ENCODE measurements at places on chromosomes 7 and 10.

GRCh38 chr7:85474234-85474633 is 287.4 kb upstream of the SEMA3D start:
- no peak for DNase-seq

- no peak for DNase-seq
Measured at GRCh38 chr10:82660986-82661385, 786.0 kb downstream of the NRG3 start.

DNA sequence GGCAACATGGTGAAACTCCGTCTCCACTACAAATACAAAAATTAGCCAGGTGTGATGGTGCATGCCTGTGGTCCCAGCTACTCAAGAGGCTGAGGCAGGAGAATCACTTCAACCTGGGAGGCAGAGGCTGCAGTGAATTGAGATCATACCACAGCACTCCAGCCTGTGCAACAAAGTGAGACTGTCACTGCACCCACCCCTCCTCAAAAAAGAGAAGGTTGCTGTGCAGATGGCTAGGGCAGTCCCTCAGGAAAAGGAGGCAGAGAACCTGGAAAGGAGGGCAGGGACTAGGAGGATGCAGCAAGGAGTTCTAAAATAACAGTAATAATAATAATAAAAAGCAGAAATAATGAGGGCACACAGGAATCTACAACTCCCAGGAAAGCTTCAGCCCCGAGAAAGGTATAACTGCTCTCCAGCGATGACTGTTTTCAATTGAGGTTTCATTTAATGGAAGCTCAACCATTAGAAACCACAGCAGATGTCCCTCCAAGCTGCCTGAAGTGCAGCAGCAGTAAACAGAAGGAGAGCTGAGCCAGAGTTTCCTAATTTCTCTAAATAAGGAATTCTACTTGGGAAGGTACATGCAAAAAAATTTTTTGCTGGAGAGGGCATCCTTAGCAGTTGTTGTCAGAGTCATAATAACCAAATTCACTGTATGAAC is 326.5 kb downstream of the GATA3 start:
- DNase-seq, result no peak

GRCh38 chr7:139594911-139595476 is 71.5 kb downstream of the CLEC2L start:
- DNase-seq, result no peak

DNA sequence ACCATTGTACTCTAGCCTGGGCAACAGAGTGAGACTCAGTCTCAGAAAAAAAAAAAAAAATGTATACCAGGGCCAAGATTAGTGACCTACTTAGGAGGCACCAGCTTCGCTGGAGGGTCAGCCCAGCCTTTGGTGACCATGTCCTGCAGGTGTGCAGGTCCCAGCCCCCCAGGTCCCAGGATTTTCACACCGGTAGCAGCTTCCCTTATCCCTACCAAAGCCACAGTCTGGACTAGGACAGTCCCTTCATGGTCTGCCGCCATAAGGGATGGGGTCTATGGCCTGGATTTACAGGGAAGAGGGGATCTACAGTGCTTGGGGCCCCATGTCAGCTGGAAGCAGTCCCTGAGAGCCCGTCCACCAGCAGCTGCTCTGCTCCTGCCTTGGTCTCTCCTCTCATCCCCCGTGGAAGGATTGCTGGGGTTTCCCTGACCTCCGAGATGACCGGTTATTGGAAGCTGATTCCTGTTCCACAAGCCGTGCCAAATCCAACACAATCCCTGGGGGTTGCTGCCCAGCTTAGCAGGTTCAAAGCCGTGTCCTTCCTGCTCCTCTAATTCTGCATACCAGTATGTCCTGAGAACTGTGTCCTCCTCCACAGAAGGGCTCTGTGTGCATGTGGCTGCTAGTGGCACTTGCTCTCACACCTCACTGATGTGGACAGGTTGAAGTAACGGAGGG is 11.0 kb upstream of the NDUFB2 start:
- no peak for DNase-seq

GRCh38 chr10:71831646-71832552 is 19.2 kb downstream of the PSAP start:
- DNase-seq, result no peak

- DNase-seq, result no peak
Measured at GRCh38 chr7:18503126-18503866, 7.7 kb downstream of the HDAC9 start.

- no peak for DNase-seq
Measured at GRCh38 chr7:135215698-135216097, 4.4 kb upstream of the WDR91 start.

DNA sequence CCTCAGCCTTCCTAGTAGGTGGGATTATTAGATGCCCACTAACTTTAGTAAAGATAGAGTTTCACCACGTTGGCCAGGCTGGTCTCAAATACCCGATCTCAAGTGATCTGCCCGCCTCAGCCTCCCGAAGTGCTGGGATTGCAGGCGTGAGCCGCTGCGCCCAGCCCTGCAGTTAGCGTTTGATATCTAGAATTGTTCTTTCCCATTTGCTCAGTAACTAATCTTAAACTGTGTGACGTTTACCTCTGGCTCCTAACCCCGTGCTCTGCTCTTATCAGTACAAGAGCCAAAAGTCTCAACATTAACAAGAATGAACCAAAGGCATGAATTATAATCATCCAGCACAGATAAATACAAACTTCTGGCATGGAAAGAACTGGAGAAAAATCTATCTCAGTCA is 47.4 kb downstream of the IGF2BP3 start:
- DNase-seq, result no peak

DNA sequence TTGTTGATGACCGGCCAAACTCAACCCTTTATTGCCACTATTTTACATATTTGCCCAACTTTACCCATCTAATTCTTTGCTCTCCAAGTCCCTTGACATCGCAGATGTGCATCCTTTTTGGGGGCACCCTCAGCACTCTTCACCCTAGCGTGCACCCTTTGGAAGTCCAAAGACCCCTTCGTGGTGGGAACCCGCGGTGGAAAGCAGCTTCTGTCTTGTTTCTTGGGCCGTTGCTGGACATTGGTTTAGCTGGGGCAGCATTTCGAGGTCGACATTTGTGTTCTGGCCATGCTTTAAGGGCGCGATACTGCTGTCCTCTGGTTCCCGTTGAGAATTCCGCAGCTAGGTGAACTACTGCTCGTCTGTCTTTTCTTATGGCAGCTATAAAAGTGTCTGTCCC is 326 bp upstream of the PAPOLB start:
- DNase-seq, result no peak

GRCh38 chr7:38187794-38188440 is 9.9 kb downstream of the STARD3NL start:
- DNase-seq, result no peak

GRCh38 chr10:112536663-112537062 is 89.6 kb downstream of the VTI1A start:
- no peak for DNase-seq

GRCh38 chr10:98959379-98959778 is 276.3 kb downstream of the HPSE2 start:
- no peak for DNase-seq

DNA sequence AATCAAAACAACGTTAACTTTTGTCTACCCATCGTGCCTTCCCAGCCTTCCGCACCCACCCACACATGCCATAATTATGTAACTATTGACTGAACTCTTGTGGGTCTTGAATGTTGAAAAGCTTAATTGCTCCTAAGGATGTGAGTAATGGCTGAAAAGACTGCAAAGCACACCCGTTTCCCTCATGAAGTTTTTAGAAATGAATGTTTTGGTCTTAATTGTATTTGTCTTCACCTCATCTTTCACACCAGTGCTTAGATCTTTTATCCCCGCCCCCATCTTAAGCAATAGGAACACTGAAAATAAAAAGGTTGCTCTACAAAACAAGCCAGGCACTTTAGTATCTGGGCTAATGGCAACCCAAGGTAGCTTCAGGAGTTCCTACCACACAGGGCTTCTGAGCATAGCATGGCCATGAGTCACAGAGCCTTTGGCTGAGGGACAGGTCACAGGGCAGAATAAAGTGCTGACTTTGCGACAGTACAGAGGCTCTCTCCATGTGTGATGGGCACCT is 690.5 kb downstream of the PARD3 start:
- no peak for DNase-seq

DNA sequence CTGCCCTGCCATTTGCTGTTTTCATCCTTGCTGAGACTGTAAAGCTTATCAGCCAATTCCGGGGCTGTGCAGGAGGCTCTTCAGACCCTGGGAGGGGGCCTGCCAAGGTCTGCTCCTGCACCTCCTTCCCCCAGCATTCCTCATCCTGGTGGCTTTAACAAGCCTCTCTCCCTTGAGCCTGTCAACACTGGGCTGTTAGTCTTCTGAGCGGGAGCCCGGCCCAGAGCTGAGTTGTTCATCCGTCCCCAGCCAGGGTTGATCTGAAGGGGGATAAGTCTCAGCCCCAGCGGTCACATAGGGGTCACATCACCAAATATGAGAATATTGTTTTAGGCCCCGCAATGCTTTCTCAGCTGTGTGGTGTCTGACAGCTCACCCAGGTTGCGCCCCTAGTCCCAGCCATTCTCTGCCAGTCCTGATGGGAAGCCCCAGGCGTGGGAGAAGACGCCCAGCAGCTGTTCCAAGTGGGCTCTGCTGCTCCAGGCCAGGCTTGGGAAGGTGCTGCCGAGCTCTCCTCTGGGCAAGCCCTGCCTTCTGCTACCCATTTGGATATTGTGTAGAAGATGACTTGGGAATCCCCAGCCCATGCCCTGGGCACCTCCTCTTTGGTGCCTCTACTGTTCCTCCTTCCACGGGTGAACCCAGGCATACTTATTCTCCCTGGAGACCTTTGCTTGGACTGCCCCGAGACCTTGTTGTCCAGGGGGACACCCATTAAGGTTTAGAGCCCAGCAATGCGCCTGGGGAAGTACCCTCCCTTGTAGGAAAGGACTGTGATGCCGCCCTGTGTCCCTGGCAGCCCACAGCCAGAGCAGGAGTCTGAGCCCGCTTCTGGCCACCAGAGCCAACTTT is 23.5 kb upstream of the TRIM8 start:
- DNase-seq, result no peak

DNA sequence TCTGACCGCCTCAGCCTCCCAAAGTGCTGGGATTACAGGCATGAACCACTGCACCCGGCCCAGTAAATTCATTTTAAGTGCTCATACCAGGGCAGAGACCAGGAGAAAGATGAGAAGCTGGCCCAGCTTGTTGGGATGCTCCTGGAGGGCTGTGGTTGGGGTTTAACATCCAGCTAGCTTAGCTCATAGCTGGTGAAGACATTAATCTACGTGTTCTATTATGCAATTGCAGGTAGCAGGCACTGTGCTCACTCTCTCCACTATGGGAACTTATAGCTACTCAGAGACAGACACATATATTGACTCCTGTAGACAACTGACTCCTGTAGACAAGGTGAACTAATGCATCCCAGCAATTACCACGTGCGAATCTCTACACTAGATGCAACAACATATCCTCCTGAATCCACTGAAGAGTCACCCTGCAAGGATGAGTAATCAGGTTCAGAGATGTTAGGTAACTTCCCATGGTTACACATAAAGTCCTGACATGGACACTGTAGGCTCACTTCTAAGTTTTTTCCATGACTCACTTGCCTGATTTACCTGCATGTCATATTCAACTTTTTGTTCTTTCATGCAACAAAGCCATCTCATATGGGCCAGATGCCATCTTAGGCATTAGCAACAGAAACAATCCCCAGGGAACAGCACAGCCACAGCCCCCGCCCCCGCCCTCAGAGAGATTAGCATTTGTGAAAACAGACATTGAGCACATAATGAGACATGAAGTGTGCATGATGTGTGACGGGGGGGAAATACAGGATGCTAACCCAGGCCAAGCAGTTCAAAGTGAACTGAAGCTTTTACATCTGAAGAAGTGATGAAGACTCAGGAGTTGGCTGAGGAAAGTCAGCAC is 37.2 kb downstream of the ERLIN1 start:
- no peak for DNase-seq

GRCh38 chr7:139541600-139542307 is 18.3 kb downstream of the CLEC2L start:
- DNase-seq, result no peak
